ENCODE measurements at places on chromosomes 11 and 22.

DNA sequence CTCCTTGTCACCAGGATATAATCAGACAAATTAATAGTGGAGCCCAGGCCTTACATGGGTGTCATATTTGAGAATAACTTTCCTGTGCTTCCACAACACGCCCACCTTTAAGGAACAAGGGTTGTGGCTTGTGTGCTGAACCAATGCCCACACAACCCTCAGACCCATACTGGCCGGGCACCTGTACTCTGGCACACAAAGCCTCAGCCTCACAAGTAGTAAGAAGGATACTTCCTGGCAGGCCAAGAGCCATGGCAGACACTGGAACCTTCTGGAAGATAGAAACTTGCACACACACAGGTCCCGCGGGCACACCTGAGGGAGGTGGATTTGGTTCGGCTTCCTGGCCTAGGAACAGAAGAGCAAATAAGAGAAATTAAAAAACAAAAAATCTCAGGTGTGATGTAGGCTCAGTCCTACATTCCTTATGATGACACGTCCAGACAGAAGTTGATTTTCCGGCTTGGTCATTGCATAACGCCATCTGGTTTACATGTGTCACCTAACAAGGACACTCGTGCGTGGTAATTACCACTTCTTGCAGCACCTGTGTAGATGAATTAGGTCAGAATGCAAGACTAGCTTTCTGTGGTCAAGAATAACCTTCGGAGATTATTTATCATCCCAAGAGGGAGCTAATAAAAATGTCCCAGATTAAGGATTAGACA is 5.8 kb upstream of the BRD1 start:
- no peak for DNase-seq

- no peak for DNase-seq
These were observed 47.1 kb downstream of the ADM start for GRCh38 chr11:10351765-10352641.

DNA sequence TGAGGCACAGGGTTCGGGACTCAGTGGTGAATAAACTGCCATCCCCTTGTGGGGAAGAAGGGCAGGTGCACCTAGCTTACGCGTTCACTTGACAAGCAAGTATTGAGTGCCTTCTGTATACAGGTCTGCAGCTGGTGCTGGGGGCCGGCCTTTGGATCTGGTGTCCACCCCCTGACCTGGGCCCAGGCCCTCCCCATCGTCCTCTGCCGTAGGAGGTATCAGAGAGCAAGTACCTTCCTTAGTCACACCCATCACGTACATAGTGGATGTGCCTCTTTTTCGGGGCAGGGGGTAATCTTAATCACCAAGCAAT is 53.3 kb downstream of the SMIM38 start:
- DNase-seq, result no peak

- no peak for DNase-seq
These were observed 5.0 kb downstream of the CYB561A3 start for GRCh38 chr11:61356706-61357105.

DNA sequence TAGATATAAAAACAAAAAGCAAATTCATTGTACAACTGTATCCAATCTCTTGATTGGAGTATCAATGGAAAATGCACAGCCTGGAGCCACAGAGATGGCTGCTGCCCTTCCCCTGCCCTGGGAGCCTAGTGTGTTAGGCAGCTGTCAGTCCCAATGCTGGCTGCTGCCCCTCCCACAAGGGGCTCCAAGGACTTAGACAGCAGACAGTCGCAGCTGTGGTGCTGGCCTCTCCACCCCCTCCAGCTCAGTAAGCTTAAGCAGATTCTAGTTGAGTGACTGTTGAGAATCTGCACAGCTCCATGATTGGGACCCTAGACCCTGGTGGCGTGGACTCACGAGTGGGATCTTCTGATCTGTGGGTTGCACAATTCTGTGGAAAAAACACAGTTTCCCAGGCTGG is 1511.2 kb downstream of the FAM181B start:
- no peak for DNase-seq

DNA sequence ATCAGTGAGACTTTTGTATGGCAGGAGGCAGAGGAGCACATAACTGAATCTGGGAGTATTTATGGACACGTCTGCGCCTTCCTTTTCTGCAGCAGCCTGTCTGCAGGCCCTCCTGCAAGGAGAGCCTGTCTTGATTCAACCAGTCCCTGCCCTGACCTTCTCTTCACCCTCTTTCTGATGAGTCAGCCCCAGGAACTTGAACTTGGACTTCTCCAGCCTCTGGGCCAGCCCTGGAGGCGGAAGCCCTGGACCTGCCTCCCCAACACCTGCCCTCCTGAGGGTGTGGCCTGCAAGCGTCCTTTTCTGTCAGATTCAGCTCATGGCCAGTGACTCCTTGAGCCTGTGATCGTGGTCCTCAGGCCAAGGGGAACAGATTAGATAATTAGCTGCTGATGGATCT is 20.0 kb downstream of the DAGLA start:
- no peak for DNase-seq

DNA sequence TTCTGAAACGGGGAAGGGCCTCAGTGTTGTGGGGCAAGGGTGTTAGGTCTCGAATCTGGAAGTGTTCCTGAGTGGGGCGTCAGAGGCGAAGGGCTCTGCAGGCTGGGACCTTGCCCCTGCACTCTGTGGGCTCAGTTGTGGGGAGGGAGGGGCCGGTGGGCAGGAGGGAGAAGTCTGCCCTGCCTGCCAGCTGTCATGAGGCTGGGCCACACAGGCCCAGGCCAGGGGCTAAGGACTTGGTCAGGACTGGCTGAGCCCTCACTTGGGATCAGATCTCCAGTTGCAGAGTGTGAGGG is at the start of gene CRACR2B:
Gene CRACR2B, plus strand, starts transcription at position 23 of the 296 bp plus-strand sequence. CDS start 689 bp downstream, outside the sequence.
- DNase-seq, result no peak

DNA sequence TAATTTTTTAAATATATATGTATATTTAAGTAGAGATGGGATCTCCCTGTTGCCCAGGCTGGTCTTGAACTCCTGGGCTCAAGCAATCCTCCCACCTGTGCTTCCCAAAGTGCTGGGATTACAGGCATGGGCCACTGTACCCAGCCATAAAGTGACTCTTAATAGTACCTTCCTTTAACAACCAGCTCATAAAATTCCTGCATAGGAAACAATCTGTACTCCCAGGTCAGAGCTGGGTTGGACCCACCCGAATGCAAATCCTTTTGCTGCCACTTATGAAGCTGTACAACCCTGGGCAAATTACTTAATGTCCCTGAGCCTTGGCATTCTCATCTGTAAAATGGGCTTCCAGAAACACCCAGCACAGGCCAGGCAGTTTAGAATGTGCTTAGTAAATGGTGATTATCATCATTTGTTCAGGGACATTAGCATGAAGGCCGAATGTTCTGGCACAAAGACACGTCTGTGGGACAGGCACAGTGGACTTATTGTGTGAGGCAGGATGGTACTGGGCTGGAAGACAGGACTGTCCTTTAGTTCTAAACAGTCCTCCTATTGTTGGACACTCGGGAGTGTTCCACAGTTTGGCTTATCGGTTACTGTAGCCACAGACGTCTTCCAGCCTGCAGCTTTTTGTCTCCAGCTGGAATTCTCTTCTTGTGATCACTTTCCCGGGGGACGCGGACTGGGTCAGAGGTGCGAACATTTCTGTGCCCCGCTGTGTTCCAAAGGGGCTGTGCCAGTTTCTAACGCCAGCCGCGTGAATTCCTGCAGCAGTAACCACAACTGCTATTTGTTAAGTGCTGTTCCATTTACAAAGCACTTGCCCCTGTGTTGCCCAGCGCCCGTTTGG is 6.0 kb downstream of the PDXP start:
- DNase-seq, result no peak

GRCh38 chr11:122273476-122274191 is 157.6 kb upstream of the BLID start:
- DNase-seq, result no peak

GRCh38 chr11:96054870-96055705 is 131.2 kb upstream of the MTMR2 start:
- no peak for DNase-seq

- DNase-seq, result no peak
These were observed 28.6 kb upstream of the NCAM1 start for GRCh38 chr11:112932593-112932992.

- no peak for DNase-seq
These were observed 940 bp upstream of the C11orf91 start for GRCh38 chr11:33701302-33702230.

DNA sequence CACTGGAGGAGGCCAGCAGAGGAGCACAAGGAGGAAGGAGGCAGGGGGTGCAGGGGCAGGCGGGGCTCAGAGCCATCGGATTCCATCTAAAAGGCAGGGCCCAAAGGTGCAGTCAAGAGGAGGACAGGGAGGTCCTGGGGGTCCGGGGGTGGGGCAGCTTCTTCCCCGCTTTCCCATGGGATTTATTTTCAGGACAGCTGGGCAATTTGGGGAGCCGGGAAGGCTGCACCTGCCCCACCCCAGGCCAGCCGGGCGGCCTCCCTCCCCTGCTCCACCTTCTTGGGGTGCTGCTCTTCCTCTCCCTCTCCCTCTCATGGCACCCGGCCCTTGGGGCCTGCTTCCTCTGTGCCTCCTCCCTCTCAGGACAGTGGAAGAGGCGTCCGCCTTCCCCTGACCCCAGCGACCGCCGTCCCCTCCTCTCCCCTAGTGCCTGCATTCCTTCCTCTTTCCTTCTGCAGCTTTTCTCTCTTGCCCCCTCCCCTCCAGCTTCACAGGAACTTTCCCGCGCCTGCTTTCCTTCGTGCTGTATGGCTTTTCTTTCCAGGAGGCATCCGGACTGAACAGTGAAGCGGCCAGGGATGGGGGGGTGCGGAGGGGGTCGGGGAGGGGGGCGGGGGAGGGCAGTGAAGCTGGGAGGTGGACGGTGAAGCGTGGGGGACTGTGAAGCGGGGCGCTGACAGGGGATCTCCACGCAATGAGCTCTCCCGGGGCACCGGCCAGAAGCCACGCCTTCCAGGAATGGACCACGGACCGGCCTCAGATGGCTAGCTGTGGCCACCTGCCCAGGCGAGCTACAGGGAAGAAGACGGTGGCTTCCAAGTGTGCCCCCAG is 26.9 kb downstream of the APOBEC3H start:
- DNase-seq, result no peak

GRCh38 chr22:37420686-37421467 is 6.4 kb downstream of the ELFN2 start:
- no peak for DNase-seq

- no peak for DNase-seq
These were observed 81.0 kb downstream of the MYEOV start for GRCh38 chr11:69374946-69375310.

- no peak for DNase-seq
These were observed 10.4 kb upstream of the AGBL2 start for GRCh38 chr11:47725442-47726117.

GRCh38 chr11:2534134-2534956 is 89.5 kb downstream of the KCNQ1 start:
- DNase-seq, result no peak

GRCh38 chr11:69199583-69200315 is 44.0 kb downstream of the SMIM38 start:
- no peak for DNase-seq

GRCh38 chr11:2515401-2516275 is 70.8 kb downstream of the KCNQ1 start:
- no peak for DNase-seq

DNA sequence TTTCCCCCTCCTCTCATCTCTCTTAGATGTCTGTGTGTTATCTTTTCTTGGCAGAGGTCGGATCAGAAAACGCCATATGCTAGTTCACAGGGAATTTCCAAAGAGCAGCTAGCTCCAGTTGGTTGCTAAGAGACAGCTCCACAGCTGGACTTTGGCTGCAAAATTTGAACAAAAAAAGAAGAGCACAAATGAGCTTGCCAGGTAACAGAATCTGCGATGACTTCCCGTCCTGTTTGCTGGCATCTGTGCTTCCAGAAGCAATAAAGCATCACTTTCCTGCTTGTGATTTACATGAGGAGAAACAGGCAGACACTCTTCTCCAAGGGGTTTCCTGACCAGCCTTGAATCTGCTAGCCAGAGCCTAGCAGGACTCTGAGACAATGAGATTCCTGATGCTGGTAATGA is 596.0 kb upstream of the B3GAT1 start:
- no peak for DNase-seq

DNA sequence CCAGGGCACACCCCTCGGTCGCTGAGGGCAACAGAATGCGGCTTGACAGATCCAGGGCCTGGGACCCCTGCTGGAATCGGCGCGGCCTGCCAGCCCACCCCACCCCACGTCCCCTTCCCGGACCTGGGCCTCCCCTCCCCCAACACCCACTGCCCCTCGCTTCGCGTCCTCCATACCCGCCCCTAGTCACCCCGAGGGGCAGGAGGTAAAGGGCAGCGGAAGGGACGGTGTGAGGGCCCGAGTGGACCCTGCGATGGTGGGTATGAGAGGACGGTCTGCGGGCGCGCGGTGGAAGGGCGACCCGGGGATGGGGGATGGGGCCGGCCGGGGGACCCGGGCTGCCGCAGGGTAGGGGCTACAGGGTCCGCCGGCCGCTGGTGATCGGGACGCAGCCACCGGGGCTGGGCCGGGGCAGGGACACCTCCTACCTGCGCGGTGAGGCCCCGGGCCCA is 311 bp downstream of the APBB1 start:
- DNase-seq, result no peak

DNA sequence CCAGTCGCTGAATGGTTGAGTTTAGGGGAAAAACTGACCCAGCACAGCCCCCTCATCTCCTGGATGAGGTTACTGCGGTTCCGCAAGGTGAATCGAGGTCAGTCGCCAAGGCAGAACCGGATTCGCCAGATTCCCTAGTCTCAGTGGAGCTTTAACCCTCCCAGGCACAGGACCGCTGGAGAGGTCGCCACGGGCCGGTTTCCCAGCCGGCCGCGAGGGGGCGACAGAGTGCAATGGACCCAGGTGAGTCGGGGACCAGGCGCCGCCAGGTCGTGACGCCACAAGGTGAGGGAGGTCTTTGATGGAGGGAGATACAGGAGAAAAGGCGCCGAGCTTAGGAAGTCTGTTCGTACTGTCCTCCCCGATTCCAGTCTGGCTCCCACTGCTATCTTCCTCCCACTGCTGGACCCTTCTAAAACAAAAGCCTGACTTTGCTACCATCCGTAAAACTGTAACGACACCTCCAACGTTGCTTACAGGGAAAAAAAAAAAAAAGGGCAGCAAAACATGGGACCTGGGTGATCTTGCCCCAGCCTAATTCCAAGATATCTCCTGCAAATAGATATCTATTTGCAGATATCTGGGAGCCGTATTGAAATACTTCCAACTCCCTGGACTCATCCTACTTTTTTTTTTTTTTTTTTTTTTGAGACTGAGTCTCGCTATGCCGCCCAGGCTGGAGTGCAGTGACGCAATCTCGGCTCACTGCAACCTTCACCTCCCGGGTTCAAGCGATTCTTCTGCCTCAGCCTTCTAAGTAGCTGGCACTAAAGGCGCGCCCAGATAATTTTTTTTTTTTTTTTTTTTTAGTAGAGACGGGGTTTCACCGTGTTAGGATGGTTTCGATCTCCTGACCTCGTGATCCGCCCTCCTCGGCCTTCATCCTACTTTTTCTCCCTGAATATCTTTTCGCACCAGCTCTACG is 1.4 kb upstream of the GGA1 start:
- DNase-seq, result peak; percentile 94

- no peak for DNase-seq
These were observed 13.3 kb upstream of the SH3BP1 start for GRCh38 chr22:37626144-37626543.

- DNase-seq, result no peak
These were observed 606.6 kb downstream of the TBC1D22A start for GRCh38 chr22:47369020-47369419.
